NCI-H2081 treated with DMSO at 0.1 percent for 48 hours (cell line): ENCODE measurements at places on chromosomes 2 and 18.

DNA sequence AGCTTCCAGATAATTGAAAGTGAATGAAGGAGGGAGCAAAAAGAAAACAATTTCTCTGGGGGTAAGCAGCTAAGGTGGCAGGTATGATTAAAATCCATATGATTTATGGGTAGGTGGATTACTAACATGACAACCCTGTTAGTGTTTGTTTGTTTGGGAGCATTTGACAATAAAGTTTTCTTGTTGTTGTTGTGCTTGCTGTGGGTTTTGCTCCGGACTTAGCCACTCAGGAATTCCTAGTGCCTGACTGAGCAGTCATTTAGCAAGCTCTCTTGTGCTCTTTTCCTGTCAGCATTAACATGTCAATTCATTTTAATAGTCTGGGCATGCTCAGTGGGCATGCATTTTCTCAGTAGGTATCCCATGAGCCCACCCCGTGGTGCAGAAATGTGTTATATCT is 674.8 kb upstream of the ZEB2 start:
- no peak for DNase-seq

- DNase-seq = no peak
Measured at GRCh38 chr2:55165626-55166025, 66.5 kb downstream of the CLHC1 start.

- no peak for DNase-seq
Measured at GRCh38 chr2:23719716-23720115, 207.2 kb downstream of the ATAD2B start.

DNA sequence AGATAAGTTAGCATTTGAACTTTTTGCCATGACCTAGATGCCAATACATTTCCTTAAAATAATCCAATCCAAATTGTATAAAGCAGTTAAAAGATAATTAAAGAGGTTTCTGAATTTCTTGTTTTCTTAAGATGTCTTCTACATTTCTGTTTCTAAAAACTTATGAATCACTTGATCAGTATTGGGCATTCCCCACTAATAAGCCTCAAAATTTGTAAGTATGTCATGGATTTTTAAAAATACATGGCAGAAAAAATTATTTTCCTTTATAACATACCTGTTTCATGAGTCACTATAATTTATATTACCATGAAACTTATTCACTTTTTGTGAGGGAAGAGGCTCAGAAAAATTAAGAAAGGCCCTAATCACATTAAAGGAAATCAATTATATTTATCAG is 90.3 kb upstream of the TFPI start:
- no peak for DNase-seq

DNA sequence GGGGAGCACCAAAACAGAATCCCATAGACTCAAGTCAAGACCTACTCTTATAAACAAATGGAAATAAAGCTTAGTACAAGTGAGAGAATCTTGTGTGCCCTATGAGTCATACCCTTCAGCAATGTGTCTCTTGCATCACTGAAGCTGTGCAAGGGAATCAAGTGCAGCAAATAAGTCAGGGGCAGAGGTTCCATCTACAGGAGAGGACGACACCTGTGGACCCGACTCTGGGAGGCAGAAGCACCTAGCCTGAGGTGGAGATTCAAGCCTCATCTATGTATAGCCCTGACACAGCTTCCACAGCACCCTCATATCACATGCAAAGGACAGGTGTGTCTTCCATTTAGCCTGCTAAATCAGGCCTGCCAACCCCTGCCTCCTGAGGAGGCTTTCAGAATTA is 298.2 kb downstream of the CNTNAP5 start:
- no peak for DNase-seq

DNA sequence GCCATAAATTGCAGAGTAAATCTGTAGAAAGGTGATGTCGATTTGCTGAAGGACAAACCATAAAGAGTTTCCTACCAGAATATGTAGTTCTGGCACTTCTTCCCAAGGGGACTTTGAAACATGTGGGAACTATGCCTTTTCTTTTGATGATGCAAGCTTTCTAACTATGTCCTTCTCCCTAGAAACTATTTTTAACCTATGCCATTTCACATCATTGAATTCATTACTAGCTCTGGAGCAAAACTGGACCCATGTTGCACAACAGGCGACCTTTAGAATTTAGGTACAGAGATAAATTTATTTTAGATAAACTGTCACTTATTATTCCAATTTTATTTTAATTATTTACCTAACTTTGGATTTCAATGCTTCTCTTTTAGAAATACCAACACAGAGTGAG is 186.5 kb downstream of the CCDC102B start:
- no peak for DNase-seq

- DNase-seq = no peak
Measured at GRCh38 chr2:212936572-212936971, 214.8 kb downstream of the IKZF2 start.

GRCh38 chr18:23540867-23541266 is 37.6 kb downstream of the RMC1 start:
- DNase-seq = no peak

GRCh38 chr2:95300450-95300849 is 3.3 kb downstream of the KCNIP3 start:
- no peak for DNase-seq

DNA sequence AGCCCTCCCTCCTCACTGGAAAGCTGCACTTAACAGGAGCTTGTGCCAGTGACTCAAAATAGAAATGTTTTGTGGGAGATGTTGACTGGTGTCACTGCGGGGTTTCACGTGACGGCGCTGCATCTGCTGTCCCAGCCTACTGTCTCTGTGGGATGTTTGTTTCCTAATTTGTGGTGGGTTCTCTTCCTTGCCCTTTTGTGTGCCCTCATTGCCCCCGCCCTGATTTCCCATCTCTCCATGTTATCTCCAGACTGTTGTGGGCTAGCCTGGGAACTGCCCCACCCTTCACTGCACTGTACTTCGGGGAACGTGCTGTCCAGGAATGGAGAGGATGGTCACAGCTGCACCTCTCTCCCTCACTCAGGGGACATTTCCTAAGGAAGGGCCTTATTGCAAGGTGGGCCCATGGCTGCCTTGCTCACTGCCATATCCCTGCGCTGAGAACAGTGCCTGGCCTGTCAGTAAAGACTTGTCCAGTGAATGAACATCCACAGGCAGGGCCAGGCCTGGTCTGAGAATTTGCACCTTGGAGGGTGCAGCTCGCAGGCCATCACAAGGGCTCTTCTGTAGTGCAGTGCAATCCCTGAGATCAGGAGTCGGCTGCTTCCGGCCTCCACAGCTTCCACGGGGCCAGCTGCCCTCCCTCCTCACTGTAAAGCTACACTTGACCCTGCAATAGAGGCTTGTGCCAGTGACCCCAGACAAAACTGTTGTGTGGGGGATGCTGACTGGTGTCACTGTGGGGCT is 18.1 kb downstream of the ZAP70 start:
- no peak for DNase-seq

- DNase-seq = no peak
Measured at GRCh38 chr2:100291152-100291970, 30.9 kb downstream of the LONRF2 start.

DNA sequence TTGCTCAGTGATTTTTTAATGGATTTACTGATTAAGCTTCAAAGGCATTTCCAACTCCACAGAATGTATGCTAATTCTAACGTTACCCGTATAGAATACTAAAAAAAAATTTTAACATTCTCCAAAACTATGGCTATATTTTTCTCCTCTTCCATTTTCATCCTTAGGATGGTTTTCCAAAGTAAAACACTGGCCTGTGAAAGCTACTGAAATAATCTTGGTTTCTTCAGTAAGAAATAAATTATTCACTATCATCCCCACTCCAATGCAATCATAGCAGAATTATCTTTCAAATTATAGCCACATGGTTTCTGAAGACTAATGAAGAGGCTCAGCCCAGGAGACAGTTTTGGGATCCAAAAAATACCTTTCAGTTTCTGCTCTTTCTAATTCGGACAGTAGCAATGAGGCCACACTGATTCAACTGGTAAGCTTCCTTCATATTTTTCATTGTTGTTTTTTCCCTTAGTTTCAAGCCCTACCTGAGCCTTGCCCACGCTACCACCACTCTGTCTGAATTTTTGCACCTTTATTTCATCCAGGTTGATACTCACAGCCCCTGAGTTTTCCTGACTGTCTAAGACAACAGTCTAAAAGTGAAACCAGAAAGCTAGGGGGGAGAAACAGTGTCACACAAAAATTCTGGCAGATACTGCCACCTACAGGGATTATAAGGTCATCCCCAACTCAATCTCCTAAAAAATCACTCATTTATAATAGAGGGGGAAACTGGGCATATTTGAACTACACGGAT is 887.9 kb downstream of the NRXN1 start:
- DNase-seq = peak; percentile 80

DNA sequence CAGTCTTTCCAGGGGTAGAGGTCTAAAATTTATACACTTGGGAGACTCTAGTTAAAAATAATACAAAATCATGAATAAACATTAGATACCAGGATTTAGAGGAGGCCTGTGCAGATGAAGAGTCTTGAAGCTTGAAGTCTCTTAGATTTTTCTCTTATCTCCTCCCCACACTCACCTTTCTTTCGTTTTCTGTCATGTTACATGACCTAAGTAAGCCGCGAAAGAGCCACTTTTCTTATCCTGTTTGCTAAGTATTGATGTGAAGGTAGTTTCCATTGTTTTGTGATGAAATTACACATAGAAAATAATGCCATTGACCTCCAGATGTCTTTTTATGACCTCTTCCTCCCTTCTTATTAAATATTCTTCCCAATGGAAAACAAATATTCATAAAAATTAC is 367.8 kb downstream of the LRRTM1 start:
- no peak for DNase-seq

DNA sequence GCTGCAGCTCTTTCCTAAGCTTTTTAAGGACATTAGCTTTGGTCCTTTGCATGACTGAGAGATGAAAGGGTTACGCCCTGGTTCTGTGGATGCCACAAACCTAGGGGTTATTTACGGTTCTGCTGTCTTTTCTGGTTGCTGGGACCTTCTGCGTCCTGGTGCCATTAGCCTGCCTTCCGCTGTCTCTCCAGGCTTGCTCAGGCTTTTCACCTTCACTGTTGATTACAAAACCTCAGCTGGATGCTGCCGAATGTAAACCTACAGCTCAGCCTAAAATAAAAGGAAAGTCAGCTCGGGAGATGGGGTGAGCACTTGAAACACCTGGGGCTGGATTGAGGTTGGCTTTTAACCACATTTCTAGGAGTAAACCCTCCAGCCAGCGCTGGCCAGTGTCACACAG is 130.9 kb upstream of the ARHGAP28 start:
- no peak for DNase-seq

DNA sequence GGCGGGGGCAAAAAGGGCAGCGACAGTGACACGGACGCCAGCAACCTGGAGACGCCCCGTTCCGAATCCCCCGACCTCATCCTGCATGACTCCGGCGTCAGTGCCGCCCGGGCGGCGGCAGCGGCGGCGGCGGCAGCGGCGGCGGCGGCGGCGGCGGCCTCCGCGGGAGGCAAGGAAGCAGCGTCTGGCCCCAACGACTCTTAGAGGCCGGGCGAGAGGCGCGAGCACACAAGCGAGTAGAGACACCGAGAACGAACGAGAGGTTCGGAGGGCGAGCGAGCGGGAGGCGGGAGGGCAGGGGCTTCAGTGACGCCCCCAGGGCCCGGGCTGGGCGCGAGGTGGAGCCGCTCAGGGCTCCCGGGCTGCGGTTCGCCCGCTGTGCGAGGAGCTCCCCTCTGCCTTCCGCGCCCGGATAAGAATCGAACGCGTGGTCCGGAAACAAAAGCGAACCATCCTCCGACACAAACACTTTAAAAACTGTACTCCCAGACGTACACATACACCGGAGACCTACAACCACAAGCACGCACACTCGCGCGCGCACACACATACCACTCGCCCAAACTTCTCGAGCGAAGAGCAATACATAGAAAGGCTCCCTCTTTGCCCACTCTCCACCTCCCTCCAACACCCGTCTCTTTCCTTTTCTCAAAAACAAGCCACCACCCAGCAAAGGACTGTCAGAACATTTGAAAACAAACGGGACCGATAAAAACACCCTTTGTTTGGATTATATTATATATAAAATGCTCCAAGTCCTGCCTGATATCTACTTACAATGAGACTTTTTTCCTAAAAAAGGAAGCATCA is 2.8 kb downstream of the SP9 start:
- DNase-seq = no peak

GRCh38 chr2:154455866-154456265 is 242.6 kb upstream of the KCNJ3 start:
- DNase-seq = no peak

DNA sequence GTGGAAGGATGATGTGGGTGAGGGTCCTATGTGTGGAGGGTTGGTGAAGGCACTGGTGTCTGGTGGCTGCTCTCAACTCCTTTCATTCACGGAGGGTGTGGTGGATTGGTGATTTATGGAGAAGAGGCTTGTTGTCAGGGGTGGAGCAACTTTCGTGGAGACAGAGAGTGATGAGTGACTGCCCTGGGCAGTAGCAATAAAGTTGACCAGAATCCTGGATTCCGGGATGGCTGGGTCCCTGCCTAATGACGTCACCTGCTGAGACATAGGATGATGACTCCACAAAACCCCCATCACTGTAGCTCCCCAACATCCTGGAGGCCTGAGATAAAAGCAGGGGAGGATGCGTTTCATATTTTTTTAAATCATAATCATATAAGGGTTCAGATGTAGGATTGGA is 193.0 kb downstream of the ACKR3 start:
- no peak for DNase-seq

DNA sequence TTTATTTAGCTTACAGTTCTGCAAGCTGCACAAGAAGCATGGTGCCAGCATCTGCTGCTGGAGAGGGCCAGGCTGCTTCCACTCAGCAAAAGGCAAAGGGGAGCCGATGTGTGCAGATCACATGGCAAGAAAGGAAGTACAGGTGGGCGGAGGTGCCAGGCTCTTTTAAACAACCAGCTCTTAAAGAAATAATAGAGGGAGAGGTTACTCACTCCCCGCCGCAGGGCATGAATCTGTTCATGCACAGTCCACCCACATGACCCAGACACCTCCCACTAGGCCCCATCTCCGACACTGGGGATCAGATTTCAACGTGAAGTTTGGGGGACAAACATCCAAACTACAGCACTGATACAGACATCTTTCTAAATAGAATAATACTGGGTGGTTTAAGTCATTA is 105.8 kb downstream of the MTCL1 start:
- no peak for DNase-seq

GRCh38 chr2:178891265-178891958 is 84.2 kb upstream of the TTN start:
- DNase-seq = peak; percentile 11

GRCh38 chr18:22848615-22849014 is 84.5 kb upstream of the RBBP8 start:
- DNase-seq = no peak

- no peak for DNase-seq
Measured at GRCh38 chr2:17232776-17233556, 285.3 kb downstream of the RAD51AP2 start.

DNA sequence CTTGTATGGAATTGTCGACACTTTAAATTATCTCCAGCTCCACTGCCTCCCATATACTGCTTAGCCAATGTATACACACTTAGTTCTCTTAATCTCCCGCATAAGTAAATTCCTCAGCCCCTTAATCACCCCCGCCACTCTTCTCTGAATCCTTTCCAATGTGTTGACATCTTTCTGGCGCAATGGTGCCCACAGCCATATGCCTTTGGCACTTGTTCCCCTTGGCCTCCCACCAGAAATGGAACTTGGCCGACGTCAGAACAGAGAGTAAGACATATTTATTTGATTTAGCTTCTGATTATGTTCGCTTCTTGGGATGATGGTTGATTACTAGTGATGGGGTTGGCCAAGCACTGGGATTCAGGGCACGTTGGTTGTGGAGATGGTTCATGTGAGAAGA is 1089.3 kb upstream of the CELF4 start:
- DNase-seq = no peak

- no peak for DNase-seq
Measured at GRCh38 chr2:226788881-226789490, 10.6 kb downstream of the IRS1 start.

- no peak for DNase-seq
Measured at GRCh38 chr2:130351711-130352110, 4.1 kb upstream of the PTPN18 start.
